Pancreas (tissue), 10 donors: ENCODE measurements at places on chromosomes 13 and 19. TPM values are rescaled to one million over a fixed set of nuclear protein-coding genes. Genes with fewer than 3 reads are reported as not detected.
A peak's percentile ranks its signal among the peaks of the same experiment; 100 is the strongest.

- no peaks in the 10 kb centered on the region for H3K27me3 ChIP-seq
- no peak overlapping the region for H3K27ac ChIP-seq
- no peaks in the 10 kb centered on the region for H3K4me1 ChIP-seq
- H3K36me3 ChIP-seq: no peaks in the 10 kb centered on the region
Observed at GRCh38 chr13:67833564-67833963, 603.4 kb upstream of the PCDH9 start.

DNA sequence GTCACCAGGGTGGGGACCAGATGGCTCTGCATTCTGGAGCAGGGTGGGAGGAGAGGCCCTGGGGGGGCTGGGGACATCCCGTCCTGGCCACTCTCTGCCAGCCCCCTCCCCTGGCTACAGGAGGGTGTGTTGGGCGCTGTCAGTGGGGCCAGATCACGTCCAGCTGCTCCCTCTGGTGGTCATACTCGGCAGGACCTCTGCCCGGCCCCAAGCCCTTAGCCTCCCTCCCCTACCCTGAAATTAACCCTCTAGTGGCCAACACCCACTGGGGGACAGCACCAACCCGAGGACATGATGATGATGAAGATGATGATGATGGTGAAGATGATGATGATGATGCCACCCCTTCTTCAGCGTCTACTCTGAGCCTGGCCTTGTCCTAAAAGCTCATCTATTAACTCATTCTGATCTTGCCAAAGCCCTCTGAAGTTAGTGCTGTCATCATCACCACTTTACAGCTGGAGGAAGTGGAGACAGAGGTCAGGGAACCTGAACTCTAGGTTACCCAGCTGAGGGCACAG lies 590 bp upstream of the LGI4 start:
- H3K36me3 ChIP-seq: no peaks in the 10 kb centered on the region
- H3K27ac ChIP-seq: no peak overlapping the region
- peak; percentile 67 for DNase-seq
- no peak overlapping the region for H3K4me3 ChIP-seq
- H3K27me3 ChIP-seq: no peaks in the 10 kb centered on the region
- peaks cover 10% of the 10 kb centered on the region for H3K4me1 ChIP-seq

DNA sequence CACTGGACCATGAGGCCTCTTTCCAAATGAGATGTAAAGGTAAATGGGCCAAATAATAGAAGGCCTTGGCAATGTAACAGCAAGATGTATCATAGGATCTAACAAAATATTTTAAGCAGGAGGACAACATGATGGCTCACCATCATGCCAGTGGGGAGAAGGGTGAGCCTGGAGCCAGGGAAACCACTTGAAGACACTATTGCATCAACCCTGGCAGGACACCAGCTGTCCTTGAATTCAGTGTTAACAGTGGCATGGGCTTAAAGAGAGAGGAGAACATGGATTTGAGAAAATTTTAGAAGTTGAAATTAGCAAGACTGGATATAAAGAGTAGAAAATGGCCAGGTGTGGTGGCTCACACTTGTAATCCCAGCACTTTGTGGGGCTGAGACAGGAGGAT lies 6.7 kb upstream of the RCBTB2 start:
- DNase-seq: no peak
- H3K27ac ChIP-seq: no peak overlapping the region
- no peak overlapping the region for H3K4me3 ChIP-seq
- no peaks in the 10 kb centered on the region for H3K4me1 ChIP-seq

- H3K27me3 ChIP-seq: no peaks in the 10 kb centered on the region
- H3K27ac ChIP-seq: no peak overlapping the region
- peaks cover 12% of the 10 kb centered on the region for H3K4me1 ChIP-seq
- DNase-seq: no peak
Observed at GRCh38 chr13:113964251-113964995, 9.5 kb downstream of the C13orf46 start.

DNA sequence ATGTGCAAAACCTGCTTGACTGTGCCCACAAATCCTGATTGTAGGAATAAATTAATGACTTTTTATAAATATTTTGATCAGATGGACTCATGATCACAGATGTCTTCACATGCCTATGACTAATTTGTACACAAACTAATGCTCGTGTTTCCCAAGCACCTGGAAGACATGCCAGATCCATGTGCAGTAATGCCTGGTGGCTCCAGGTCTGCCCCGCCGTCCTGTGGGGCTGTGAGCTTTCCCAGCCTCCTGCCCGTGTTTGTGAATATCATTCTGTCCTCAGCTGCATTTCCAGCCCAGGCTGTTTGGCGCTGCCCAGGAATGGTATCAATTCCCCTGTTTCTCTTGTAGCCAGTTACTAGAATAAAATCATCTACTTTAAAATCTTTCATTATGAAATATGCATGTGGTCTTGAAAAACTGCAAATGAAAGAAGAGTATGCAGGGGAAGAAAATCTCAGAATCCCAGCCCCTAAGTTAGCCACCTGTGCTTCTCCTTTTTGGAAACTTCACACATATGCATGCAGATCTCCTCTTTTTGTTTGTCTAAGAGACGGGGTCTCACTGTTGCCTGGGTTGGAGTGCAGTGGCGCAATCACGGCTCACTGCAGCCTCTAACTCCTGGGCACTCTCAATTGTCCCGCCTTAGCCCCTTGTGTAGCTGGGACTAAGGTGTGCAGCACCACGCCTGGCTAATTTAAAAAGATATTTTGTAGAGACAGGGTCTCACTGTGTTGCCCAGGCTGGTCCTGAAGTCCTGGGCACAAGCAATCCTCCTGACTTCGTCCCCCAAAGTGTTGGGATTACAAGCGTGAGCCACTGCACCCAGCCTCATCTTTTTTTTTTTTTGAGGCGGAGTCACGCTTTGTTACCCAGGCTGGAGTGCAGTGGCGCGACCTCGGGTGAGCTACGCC lies 6.2 kb downstream of the RPL28 start:
- peaks cover 15% of the 10 kb centered on the region for H3K4me1 ChIP-seq
- H3K27ac ChIP-seq: no peak overlapping the region
- peaks cover 23% of the 10 kb centered on the region for H3K36me3 ChIP-seq
- H3K4me3 ChIP-seq: no peak overlapping the region
- H3K27me3 ChIP-seq: no peaks in the 10 kb centered on the region

Gene PNMA8A
- polyA plus RNA-seq: 8.9 TPM

Gene ZNF260
- polyA plus RNA-seq: 1.4 TPM

Gene ERICH6B
- polyA plus RNA-seq: not detected
